Activated CD8-positive, alpha-beta T cell treated with anti-CD3 and anti-CD28 coated beads, Interleukin-2, amount 10 ng/mL, durations not matched to agents 7 days and 5 days (primary cell): ENCODE measurements at places on chromosomes 1 and 21.

GRCh38 chr1:50156241-50157010 lies 47.7 kb downstream of the ELAVL4 start:
- no peak for DNase-seq

GRCh38 chr1:65509912-65510680 lies 89.6 kb downstream of the LEPR start:
- DNase-seq: no peak

DNA sequence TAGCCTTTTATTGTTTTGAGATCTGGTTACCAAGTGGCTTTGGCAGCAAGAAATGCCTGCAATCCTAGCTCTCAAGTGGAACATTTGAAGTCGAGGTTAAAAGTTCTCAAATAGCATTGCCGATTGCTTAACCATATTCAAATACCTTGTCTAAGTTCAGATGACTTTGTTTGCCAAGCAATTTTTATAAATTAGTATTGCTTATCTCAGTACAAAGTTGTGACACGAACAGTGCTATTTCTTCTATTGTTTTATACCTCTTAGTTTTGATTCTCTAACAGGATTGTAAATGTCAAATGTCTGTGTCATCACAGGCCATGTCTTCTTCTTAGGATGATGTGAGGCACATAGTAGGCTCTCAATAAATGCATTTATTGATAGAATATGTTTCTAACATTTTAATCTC lies 633.3 kb downstream of the PTPRC start:
- DNase-seq: no peak

DNA sequence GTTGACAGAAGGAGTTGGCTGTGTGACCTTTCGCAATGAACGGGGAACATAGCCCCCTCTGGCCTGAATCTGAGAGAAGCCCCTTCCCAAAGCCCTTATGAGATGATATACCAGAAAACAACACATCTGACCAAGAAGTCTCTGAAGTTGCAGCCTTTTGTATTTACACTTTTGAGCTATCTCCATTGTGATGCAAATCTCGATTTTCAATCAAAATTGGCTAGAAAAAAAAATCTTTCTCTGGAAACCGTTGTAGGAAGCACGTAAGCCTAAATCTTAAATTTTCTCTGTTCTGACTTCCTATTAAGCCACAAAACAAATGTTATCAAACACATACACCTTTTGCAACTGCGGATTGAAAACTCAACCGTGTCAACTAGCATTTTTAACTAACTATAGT lies 71.4 kb upstream of the OLIG2 start:
- DNase-seq: no peak

GRCh38 chr1:147223740-147224615 lies 1.2 kb downstream of the FMO5 start:
- DNase-seq: no peak

GRCh38 chr1:67818162-67818561 lies 15.1 kb downstream of the GNG12 start:
- no peak for DNase-seq

GRCh38 chr1:2468041-2468472 lies 8.0 kb upstream of the PLCH2 start:
- DNase-seq: peak; percentile 70

- DNase-seq: no peak
Measured at GRCh38 chr1:161206411-161207140, 4.4 kb downstream of the NDUFS2 start.

DNA sequence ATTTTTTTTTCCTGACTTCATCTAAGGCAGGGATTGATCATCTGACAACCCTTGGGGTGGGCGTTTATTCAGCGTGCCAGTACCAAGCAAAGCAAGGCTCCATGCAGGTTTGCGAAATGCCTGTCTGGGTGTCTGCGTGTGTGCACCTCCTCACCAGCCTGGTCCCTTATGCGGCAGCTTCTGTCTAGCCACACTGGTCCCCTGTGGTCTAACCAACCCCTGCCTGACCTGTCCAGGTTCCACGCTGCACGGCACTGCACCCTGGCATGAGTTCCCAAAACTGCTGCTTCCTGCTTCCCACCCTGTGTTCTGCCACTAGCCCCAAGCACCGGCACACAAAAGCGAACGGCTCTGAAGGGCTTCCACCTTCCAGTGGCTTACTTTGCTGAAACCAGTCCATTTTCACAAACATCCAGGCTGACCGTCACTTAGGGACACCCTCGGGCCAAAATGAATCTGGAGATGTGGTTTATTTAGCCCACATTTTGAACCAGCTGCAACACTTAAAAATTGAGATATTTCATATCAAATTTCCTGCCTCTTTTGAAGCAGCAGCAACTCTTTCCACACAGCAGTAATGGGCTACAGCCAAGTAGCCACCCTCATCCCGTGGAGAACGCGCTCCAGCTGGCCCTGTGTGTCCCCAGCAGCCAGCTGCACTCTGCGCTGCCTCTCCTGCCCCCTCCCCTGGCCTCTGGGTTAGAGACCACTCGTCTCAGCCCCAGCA lies 55.7 kb downstream of the HLCS start:
- DNase-seq: no peak
